ENCODE measurements at places on chromosomes 5 and 9. TPM values are rescaled to one million over a fixed set of nuclear protein-coding genes. Genes with fewer than 3 reads are reported as not detected.

DNA sequence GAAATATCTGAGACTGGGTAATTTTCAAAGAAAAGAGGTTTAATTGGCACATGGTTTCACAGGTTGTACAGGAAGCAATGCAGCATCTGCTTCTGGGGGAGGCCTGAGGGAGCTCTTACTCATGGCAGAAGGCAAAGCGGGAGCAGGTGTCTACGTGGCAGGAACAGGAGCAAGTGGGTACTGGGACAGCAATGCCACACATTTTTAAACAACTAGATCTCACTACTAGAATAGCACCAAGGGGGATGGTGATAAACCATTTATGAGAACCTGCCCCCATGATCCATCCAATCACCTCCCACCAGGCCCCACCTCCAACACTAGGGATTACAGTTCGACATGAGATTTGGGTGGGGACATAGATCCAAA, 47.6 kb upstream of the HOMER1 start:
- DNase-seq: no peak

DNA sequence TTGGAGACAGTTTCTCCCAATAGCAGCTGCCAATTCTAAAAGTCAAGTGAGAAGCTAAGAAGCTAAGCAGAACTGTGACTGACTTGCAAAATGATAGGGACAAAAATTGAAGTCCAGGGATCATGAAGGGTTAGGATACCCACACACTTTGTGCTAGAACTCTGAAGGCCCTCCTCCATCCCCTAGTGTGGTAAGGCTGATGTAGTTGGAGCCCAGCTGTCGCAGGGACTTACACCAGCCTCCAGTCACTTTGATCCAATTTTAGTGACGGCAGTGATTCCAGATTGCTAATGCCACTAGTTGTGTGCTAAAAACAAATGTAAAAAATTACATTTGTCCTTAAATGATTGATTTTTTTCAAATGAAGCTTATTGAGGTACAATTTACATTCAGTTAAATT, 742.7 kb upstream of the ZNF608 start:
- DNase-seq: no peak

GRCh38 chr5:1593903-1594356, 70.2 kb upstream of the LPCAT1 start:
- DNase-seq: peak; percentile 5

DNA sequence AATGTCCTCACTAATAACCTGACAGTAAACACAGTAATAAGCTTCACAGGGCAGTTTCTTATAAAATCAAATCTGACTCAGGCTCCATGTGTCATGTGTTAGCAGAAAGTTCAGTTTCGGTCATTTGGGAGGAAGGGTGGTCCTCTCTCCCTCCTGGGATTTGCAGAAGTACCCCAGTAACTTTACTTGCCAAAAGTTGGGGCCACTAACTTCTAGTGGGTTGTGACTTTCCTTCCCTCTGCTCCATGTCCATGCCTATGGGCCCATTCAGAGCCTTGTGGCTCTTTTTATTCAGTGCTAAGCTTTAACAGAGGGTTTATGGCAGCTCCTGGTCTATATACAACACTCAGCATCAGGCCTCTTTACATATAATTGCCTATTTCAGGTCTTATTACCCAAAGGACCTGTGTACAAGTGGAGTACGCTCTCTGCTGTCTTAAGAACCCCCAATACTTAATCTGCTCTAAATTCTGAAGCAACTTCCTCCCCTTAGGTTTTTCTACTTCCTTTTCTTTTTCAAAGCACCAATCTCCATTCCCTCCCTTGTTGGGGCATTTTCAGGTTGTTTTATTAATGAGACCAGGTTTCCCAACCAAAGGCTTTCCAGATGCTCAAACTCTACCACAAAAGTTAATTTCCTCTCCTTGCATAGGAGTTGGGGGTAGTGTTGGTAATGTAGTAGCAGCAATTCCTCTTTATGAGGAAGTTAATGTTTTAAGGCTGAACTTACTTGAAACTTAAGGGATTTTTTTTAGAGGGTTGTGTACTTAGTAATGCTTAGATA, 107.7 kb downstream of the CCDC192 start:
- DNase-seq: no peak

- DNase-seq: no peak
Observed at GRCh38 chr5:17212996-17213395, 4.4 kb upstream of the BASP1 start.

DNA sequence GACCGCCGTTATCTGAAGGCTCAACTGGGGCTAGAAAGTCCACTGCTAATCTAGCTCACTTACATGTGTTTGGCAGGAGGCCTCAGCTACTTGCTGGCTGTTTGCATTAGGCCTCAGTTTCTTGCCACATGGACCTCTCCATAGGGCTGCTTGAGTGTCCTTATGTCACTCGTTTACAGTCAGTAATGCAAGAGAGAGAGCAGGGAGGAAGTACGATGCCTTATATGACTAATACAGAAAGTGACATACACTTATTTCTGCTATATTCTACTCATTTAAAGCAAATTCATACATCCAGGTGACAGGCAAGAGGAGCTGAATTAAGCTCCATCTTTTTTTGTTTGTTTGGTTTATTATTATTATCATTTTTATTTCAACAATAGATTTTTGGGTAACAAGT, 179.6 kb downstream of the LURAP1L start:
- no peak for DNase-seq

DNA sequence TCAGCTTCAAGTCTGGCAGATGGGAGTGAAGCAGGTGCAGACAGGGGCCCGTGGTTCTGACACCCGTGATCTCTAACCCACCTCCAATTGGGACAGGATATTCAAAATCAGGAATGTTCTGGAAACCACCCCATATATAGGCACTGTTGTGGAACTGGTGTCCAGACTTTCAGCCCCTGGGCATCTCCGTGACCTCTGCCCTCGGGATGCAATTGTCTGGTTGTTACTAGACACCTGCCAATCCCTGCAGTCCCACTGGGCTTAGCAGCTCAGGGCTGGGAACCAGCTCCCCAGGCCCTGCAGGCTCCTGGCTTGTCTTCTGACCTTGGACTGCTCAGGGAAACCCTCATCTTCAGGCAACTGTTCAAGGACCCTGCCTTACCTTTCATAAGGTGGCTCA, 38.8 kb downstream of the NTNG2 start:
- no peak for DNase-seq

DNA sequence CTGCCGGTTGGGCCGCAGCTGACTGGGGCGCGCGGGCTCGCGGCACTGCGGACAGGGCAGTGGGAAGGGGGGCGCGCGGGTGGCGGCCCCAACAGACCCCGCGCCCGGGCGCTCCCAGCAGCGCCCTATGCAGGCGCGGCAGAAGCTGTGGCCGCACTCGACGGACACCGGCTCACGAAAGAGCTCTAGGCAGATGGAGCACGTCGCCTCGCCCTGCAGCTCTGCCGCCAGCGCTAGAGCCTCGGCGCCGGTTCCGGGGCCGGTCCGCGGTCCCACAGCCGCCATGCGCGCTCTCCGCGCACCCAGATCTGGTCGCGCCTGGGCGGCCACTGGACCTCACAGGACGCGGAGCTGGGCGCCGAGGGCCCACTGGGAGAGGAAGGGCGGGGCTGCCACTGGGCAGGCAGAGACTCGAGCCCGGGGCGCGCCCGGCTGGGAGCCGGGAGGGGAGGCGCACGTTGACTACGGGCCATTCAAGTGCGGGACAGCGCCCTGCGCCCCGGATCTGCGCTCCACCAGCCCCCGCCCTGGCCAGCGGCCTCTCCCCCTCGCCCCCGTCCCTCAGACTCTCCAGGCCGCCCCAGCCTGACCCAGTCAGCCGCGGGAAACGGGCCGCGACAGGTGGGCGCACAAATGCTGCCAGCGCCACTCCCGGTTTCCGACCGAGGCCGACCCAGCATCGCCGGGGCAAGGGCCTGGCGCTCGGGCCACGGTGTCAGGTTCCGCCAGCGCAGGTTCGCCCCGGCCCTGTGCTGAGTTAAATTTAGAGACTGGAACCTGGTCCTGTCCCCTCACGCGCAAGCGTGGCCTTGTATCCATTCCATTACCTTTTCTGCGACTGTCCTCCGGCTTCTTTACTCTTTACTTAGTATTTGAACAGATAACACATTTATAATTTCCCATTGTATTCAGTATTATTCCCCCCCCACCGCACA, at the start of gene TRIM7:
Gene TRIM7 (minus strand): TSS at position 371 of the 935 bp plus-strand sequence. CDS start 86 bp downstream, at position 285.
- peak; percentile 83 for DNase-seq

- no peak for DNase-seq
Observed at GRCh38 chr5:148825716-148826052, 727 bp upstream of the ADRB2 start.

DNA sequence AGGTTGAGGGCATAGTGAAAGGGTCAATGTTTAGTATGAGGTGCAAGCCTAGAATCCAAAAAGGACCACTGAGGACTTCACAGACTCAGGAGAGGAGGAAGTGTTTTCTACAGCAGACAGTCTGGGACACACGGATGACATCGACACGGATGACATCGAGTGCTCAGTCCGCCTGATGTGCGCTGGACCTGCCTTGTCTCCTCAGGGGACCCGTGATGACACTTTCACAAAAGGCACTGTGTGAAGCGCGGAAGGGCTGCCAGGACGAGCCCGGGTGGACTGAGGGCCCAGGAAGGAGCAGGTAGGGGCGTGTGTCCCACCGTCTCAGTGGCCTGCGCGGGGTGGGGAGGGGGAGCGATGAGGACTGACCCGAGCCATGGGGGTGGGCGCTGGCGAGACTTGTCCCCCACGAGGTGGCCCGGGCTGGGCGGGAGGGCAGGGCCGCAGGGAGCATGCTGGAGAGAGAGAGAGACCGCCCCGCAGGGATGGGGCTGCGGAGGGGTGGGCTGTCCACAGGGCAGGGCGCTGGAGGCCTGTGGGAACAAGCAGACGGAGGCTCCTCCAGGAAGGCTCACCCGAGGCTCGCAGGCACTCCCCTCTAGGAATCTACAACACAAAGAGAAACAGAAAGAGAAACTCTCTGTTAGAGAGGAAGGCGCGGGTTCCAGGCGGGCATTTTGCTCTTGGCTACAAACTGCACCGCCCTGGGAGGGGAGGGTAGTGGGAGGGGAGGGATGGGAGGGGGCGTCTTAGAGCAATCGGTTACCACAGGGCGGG, 54.9 kb downstream of the USP20 start:
- no peak for DNase-seq

DNA sequence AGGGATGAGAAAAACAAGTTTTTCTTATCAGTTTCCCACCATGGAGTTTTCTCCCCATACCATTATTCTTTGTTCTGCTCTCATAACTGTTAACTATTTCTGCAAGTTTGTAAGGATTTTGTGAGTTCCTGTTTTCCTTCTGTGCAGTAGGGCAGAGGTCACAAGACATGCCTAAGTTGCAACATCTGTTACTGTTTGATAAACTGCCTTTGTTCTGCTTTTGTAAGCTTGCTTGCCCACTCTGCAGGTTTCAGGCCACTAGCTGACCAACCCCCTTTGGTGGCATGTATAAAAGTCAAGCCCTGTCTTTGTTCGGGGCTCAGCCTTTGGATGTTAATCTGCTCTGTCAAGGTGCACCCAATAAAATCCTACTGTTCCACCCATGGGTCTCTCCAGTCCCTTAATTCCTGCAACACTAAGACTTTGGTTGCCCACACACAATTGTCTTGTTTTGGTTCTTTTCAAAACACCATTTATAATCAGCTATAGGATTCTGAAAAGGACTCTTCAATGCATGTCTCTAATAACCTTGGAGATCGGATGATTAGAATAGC, 545.4 kb downstream of the CDH9 start:
- DNase-seq: no peak

DNA sequence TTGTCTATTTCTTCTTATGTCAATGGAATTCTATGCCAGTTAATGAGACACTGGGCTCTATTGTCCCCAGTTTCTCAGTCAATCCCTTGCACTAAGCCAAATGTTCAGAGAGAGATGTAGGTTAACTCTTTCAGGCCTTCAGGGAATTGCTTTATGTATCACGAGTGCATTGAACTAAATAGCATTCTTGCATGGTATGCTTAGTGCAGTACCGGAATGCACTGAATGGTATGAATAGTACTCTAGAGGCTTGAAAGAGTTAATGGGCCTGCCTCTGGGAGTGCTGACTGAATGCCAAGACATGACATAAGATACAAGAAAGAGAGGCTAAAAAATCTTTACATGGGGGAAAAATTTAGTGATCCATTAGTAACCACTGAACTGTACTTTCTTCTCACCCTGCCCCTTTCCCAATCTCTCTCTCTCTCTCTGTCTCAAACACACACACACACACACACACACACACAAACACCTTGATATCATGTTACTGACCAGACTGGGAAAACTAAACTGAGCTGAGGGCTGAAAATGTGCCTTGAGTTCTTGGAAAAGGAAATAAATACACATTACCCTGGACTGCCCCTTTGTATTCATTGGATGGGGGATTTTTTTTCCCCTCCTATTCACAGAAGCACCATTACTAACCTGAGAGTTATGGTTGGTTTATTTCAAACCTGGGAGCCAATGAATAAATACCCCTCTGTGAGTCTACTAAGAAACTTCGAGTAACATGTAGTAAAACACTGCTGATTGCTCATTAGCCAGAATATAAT, 35.4 kb upstream of the TMC1 start:
- no peak for DNase-seq

DNA sequence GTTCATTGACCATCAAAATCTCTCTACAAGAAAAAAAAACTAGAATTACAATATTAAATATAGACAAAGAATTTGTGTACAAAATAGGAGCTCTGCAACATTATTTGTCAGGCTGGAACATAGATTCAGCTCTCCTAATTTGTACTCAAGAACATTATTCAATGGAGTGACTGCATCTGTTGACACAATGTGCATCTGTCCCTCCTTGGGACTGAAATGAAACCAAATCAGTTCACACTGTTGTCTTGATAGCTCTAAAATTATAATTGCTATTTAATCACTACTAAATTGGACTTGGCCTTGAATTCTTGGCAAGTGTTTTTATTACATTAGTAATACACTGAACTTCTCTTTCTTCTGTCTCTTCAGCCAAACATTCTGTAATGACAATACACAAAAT, 47.7 kb downstream of the FTMT start:
- DNase-seq: no peak

DNA sequence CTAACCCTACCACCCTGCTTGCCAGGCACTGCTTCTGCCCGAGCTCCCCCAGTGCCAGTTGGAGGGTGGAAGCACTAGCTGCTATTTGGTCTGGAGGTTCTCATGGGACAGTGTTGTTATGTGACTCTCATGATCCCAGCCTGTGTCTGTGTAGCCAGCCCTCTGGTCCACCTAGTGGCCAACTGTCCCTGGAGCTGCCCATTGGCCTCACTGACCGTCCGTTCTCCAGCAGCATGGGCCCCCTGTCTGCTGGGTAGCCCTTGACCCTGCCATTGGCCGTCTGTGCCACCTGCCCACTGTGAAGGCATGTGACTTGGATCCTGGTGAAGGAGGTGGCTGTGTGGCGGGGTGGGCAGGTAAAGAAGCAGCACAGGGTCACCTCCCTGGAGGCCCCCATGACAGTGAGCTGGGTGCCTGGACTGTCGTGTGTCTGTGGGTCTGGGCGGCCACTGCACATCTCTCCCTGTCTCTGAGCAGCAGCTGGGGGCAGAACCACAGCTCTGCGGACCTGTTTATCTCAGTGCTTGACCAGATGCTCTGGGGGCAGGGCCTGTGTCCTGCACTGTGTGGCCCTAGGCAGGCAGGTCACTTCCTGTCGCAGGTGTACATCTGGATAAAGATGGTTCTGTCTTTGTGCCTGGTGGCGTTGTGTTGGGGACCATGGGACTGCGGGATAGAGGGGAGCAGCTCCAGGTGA, 11.4 kb downstream of the PHF2 start:
- DNase-seq: no peak

GRCh38 chr5:85278193-85278592, 893.5 kb upstream of the EDIL3 start:
- DNase-seq: no peak

The SPACA9 gene
- 1.0 TPM for total RNA-seq

The ANKRD31 gene
- 0.24 TPM for total RNA-seq

The SLC6A18 gene
- not detected for total RNA-seq

The TIFAB gene
- not detected for total RNA-seq

The CCL27 gene
- total RNA-seq: not detected

The GABRP gene
- 0.26 TPM for total RNA-seq

Data from pancreas (tissue), 10 donors.